ENCODE measurements at places on chromosomes 4 and X.

- no peak for DNase-seq
Measured at GRCh38 chr4:10024303-10024702, 3.0 kb upstream of the SLC2A9 start.

DNA sequence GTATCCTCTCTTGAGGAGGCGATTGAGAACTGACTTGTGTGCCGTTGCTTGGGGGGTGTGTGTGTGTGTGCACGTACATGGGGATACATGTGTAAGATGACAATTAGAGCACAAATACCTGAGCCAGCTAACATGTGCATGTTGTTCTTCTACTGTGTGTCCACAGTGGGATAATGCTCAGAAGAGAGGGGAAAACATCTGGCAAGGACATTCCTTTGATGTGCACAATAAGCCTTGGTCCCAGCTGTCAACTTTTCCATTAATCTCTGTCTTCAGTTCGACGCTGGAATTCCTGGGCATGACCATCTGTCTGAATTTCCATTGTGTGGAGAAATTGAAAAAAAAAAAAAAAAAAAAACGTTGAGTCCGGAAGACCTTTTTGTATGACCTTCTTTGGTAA, 592.0 kb upstream of the GALNTL6 start:
- DNase-seq, result no peak

- no peak for DNase-seq
Measured at GRCh38 chr4:112357453-112357852, 60.3 kb downstream of the ALPK1 start.

DNA sequence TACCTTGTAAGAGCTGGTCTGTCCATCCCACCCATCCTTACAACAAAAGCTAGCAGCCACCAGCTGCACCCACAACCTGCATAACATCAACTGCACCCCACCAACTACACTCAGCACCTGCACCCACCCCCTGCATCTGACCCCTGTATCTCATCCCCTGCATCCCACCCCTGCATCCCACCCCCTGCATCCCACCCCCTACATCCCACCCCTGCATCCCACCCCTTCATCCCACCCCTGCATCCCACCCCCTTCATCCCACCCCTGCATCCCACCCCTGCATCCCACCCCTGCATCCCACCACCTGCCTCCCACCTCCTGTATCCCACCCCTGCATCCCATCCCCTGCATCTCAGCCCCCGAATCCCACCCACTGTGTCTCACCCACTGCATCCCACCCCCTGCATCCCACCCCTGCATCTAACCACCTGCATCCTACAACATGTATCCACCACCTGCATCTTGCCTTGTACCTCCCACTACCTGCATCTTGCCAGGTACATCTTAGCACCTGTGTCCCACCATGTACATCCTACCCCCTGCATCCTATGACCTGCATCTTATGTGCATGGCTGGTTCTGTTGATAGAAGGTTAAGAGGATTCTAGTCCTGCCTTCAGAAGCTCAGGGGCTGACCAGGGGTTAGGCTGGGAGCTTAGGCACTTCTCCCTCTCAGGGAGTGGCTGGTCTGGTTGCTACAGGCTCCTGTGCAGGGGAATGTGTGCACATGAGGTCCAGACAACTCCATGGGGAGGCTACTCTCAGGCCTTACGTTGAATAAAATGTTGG, 9.4 kb downstream of the TMEM271 start:
- no peak for DNase-seq

GRCh38 chrX:107601326-107601725, 27.0 kb upstream of the PRPS1 start:
- no peak for DNase-seq

GRCh38 chr4:119834906-119835612, 206.5 kb upstream of the PDE5A start:
- DNase-seq, result no peak

DNA sequence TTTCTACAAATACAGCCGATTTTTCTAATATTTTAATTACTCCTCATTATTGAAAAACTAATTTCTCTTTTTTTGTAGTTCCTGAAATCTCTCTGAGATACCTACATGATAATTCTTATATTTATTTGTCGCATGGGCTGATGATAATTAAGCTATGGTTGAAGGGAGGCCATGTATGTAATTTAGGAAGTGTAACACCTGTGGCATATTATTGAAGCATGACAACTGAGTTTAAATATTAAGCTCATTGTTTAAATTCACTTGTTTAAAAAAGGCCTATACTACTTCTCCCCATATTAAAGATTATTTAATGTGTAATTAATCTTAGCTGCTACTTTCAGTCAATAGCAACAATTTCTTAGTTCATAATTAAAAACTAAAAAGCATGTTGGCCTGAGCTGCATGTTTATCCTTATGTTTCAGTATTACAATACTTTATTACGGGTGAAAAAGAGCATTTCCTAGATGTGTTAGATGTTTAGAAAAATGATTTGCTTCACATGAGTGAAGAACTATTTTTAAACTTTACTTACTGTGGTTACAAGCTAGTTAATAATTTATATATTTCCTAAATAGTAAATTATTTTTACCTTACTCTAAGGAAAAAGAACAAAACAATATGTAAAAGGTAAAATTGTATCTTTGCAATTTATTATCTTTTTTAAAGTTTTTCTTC, 122.4 kb downstream of the RAP1GDS1 start:
- no peak for DNase-seq

GRCh38 chr4:99540277-99540939, 23.4 kb downstream of the TRMT10A start:
- DNase-seq, result no peak

GRCh38 chr4:2694691-2695090, 61.4 kb downstream of the TNIP2 start:
- no peak for DNase-seq

DNA sequence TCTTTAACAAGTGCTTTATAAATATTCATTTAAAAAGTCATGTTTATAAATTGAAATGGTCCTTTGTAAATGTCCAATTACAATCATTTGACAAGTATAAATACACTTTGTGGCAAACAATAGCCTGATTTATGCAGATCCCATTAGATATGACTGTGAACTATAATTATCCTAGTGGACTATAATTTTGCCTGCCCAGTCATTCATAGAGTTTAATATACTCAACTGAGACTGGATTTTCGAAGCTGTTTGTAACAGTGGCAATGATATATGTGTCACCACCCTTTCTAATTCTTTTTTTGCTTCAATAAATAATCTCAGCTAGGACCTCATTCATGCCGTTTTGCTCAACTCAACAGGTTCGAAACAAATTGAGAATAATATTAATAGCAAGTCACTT, 732.0 kb downstream of the PCDH18 start:
- no peak for DNase-seq

Measured in stimulated activated effector memory CD8-positive, alpha-beta T cell treated with anti-CD3 and anti-CD28 coated beads, Interleukin-12 subunit alpha, Interleukin-12 subunit beta, amount 100 ng/mL, for 72 hours (primary cell).